ENCODE measurements at places on chromosomes 12 and 14.

DNA sequence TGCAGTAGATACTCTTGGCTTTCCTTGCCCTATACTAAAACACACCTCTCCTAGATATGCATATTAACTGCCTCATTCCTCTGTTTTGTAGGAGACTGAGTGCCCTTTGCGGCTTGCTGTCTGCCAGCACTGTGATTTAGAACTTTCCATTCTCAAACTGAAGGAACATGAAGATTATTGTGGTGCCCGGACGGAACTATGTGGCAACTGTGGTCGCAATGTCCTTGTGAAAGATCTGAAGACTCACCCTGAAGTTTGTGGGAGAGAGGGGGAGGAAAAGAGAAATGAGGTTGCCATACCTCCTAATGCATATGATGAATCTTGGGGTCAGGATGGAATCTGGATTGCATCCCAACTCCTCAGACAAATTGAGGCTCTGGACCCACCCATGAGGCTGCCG lies 15.4 kb downstream of the TRAFD1 start:
- no peak for DNase-seq

DNA sequence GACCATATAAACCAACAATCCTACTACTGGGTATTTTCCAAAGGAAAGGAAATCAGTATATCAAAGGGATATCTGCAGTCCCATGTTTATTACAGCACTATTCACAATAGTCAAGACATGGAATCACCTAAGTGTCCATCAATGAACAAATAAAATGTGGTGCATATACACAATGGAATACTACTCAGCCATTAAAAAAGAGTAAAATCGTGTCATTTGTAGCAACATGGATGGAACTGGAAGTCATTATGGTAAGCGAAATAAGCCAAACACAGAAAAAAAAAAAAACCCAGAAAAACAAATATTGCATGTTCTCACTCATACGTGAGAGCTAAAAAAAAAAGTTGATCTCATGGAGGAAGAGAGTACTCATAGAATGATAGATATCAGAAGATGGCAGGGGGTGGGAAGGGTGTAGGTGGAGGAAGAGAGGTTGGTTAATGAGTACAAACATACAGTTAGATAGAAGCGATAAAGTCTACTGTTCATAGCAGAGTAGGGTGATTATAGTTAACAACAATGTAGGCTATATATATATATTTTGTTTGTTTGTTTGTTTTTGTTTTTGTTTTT lies 49.3 kb downstream of the BCAT1 start:
- DNase-seq: no peak

DNA sequence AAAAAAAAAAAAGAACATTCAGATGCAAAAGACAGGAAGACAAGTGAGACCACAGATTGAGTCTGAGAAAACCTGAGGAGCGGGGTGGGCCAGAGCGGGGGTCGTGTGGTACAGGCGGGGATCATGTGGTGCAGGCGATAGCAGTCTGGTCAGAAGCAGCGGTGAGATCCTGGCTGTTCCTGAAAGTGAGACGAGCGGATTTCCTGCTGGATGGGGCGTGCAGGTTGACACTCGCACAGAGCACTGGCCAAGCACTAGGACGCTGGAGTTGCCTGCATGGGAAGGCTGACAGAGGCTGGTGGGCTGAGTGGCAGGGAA lies 35.7 kb downstream of the CDC42BPB start:
- DNase-seq: no peak

GRCh38 chr14:96580566-96580965 lies 78.4 kb downstream of the PAPOLA start:
- DNase-seq: no peak

DNA sequence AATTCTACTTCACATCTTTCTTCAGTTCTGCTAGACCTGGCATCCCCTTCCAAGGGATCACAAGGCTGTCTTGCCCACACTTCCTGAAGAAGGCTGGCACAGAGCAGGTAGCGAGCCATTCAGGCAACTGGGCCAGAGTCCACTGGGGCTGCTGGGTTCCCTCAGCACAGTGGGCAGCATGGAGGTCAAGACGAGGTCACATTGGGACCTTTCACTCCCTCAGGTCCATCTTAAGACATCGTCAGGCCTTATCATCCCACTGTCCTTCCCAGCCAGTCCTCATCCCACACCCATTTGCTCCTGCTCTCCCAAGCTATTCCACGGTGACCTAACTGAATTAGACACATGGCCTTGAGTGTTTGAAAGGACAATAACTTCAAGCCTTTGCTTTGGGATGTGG lies 143.1 kb upstream of the HIF1A start:
- no peak for DNase-seq

DNA sequence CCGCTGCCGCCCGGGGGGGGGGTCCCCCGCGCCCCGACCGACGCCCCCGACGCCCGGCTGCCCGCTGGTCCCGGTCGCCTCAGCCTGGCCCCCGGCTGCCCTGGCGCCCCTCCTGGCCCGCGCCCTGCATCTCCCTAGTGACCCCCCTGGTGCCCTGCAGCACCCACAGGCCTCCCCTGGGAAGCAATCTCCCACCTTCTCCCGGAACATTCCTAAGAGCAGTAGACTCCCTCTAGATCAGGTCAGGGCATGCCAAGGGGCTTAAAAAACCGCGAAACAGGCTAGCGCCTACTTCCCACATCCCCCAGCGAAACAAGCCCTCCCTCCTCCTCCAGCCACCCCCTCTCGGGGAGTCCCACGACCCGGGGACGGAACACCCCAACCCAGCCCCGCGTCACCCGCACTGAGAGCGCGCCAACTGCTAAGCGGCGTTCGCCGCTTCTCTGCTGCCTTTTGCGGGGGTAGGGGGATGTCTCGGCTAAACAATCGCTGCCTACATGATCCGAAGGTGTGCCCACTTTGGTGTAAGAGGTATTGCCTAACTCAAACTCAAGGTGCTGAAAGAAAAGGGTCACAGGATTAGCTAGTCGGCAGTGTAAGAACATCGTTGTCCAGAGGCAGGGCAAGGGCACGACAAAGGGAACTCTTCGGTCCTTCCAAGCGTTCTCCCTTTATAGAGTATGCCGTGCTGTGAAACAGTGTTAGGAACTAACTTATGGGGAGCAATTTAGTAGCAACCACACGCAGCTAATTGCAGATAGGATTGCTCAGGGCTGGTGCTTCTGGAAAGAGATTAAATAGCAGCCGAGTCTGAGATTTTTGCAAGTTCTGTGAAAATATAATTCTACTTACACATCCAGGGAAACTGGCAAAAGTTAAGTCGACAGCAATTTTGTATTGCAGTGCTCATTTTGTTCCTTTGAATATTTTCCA lies 619 bp upstream of the NTN4 start:
- DNase-seq: no peak

- no peak for DNase-seq
These were observed 7.4 kb downstream of the LRP1-AS start for GRCh38 chr12:57139796-57140649.

DNA sequence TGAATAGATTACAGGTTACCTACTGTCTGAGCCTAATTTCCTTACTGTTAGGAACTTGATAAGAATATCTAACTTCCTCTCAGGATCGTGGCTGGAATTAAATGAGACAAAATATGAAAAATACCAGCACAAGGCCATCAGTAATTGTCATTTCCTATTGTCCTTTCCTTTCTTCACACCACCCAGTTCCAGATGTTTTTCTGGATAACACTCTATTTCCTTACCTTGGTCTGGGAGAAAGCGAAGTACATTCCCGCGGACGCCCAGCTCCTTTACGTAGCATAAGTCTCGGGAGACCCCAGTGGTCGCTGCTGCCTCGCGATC lies 376 bp downstream of the GDF3 start:
- no peak for DNase-seq

GRCh38 chr12:19810213-19810612 lies 370.9 kb downstream of the AEBP2 start:
- DNase-seq: no peak

DNA sequence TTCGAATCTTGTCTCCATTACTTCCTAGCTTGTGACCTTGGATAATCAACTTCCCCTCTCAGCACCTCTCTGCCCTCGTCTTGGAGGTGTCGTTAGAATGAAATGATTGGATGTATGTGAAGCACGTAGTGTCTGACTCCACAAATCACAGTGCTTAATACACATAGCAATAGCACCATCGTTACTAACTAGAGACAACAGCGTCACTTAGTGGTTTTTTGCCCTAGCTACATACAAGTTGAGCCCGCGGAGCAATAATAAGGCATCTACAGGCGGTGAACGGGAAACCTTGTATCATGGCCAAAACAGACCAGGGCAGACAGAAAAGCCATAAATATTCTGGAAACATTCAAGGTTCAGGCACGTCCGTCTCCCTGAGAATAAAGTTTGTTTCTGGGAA lies 154.9 kb downstream of the ASCL4 start:
- DNase-seq: no peak

DNA sequence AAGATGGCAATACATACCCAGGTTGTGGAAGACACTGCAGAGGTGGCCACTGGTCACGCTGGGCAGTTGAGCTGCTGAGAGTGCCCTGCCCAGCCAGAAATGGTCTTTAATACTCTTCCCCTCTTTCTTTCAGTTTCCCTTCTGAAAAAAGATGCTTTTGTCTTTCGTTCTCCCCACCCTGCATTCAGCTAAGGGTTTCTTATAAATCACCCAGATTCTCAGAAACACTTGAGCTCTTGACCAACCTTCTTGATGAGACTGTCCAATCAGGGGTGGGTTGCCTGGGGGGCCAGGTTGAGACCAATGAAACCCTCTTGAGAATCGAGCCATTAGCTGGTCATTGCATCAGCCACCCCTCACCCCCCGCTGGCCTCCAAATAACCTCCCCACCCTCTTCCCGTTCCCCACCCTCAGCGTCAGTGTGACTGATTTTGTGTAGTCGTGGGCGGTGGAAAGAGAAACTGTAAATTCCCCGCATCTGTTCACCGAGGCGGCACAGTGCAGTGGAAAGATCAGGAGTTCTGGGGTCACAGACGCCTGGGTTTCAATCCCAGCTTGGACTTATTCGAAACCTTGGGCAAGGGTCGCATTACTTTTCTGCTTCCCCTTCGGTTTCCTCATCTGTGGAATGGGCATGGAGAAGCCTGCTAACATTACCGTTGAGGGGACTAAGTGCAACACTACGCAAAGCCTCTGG lies 52.3 kb downstream of the SLC25A47 start:
- DNase-seq: no peak

DNA sequence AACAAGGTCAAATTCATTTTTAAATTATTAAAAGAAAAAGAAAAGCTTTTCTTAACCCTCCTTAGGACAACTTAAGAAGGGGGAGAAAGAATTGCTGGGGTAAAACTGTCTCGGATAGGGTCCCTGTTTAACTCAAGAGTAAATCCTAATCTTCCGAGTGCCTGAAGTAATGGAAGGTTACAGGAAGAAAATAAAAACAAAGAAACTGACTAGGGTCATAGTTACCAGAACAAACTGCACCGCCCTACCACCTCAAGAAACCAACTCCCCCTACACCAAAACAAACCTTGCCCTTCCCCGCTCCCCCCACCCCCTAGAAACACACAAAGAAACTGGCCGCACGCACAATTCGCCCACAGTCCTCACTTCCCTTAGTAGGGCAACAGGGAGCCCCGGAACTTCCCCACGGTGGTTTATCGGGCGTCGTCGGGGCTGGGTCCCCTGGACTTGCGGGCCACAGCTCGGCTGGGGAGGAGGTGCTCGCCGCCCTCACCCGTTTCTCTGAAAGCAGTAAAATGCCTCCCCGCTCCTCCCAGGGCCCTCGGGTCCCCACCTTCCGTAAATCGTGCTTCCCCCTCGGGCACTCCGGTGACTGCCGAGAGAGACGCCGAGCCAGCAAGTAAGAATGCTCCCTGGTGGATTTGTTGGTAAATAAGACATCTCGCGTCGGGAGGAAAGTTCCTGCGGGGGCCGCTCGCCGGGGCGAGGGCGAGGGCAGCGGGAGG lies 2.4 kb downstream of the SINHCAF start:
- DNase-seq: no peak

DNA sequence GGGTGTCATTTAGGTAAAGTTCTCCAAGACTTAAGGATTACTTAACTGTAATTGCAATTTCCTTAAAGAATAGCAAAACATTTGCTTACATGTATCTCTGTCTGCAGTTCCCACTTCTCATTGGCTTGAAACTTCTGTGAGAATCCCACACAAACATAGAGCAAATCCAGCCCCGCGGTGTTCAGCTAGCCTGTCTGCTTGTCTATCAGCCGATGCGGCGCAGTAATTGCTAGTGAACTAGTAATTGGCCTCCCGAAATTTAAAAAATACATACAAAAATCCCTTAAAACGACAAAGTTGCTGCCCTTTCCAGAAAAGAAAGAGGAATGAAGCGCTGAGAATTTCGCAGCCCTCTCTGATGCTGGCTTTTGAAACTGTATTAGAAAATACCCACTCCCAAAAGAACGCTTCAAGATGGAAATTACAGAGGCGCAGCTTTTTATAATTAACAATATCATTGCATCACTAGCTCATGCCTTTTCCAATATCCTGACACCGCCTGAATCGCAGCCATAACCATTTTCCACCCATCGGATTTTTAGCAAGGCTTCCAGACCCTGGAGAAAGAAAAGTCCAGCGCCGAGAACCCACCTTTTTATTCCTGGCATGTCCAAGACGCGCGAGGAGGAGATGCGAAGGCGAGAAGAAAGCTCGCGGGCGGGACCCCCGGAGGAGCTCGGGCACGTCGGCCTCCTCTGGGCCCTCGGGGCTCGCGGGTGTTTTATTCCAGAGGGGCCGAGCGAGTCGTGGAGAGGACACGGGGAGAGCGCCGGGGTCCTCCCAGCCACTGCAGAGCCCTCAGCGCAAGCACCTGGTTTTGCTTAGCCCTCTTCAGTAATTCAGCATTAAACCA lies 646 bp downstream of the FBLN5 start:
- DNase-seq: no peak

- DNase-seq: no peak
These were observed 134.6 kb upstream of the EVL start for GRCh38 chr14:99930420-99931274.

GRCh38 chr12:102781117-102781516 lies 135.9 kb downstream of the PAH start:
- no peak for DNase-seq

- DNase-seq: no peak
These were observed 22.3 kb downstream of the FBLN5 start for GRCh38 chr14:91925001-91925726.

- no peak for DNase-seq
These were observed 6.1 kb upstream of the GPRC5A start for GRCh38 chr12:12885096-12885792.

- DNase-seq: no peak
These were observed 109.4 kb upstream of the MYL2 start for GRCh38 chr12:111029732-111030131.
